ENCODE measurements at places on chromosomes 3 and 15.

DNA sequence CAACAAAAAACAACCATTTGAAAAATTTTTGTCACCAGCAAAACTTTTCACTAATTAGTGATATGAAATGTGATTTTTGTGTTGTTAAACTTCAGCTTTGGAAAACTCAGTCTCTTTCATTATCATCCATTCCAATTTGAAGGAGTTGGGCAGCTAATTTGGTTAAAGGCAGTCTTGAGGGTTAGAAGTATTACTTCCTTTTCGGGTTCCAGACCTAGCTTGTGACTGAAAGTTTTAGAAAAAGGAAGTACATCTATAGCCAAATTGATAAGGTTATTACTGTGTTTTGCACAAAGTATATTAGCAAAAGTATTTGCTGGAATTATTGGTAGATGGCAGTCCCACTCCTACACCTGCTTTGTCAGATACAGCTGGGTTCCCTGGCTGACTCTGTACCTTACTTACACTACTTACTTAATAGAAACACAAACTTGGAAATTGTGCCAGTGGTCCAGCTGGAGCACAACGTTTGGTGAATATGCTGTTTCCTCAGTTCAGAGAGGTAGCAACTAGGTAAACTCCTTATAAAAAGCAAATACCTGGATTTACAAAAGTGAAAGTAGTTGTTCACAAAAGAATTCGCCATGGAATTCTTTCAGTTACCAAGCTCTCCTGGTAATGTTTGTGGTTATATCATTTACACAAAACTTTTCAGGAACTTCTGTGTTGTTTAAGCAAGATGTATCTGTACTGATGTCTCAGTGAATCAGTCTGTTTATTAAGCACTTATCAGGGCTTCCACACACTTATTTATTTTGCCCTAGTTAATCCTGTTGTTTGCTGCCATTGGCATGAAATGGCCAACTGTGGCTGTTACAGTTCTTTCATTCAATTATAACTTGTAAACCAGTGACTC lies 31.6 kb downstream of the TIPARP start:
- no peak for DNase-seq

- DNase-seq, result no peak
Measured at GRCh38 chr3:8529738-8530525, 28.3 kb downstream of the LMCD1 start.

- DNase-seq, result no peak
Measured at GRCh38 chr15:73079565-73079964, 27.3 kb downstream of the NEO1 start.

DNA sequence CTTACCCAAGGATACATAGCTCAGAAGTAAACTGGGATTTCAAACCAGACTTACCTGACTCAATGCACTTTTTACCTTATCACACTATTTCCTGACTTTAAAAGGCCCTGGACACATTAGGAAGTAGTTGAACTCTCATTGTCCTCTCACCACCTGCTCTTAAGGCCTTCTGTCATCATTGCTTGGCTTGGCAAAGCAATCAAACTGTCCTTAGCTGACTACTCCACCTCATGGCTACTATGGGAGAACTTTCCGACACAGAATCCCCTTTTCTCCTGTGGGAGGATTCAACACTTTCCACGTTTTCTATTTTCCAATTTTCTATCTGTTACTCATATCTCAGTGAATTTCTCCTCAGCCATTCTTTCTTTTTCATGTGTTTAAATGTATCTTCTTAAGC lies 55.4 kb downstream of the ZNF148 start:
- DNase-seq, result no peak

DNA sequence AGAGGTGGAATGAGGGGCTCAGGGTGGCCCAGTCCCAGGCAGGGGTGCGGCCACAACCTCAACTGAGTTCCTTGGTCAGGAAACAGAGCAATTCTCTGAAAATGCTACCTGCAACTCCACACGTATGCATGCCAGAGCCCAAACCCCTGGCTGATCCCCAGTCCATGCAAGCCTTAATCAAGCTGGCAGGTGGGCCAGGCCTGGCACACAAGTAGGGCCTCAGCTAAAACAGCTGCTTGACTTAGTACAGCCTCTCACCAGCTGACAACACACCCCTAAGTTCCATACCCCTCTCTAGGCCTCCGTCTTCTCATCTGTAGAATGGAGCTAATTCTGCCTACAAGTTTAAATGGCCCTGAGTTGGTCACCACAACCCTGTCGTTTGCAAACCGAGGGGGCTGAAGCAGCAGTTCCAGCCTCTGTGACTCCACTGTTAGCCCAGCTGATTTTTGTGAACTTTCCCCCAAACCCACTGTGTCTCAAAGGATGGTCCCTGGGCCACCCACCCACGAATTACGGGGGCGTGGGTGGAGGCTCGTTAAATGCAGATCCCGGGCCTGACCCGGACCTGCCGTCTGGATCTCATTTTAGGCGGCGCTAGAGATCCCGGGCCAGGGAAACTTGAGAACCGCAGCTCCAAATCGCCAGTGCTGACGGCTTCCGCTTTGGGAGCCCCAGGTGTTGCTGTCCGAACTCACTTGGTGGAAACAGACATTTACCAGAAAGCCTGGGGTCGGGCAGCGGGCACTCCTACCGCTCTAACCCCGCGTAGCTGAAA lies 927 bp downstream of the CHDH start:
- DNase-seq, result peak; percentile 23

DNA sequence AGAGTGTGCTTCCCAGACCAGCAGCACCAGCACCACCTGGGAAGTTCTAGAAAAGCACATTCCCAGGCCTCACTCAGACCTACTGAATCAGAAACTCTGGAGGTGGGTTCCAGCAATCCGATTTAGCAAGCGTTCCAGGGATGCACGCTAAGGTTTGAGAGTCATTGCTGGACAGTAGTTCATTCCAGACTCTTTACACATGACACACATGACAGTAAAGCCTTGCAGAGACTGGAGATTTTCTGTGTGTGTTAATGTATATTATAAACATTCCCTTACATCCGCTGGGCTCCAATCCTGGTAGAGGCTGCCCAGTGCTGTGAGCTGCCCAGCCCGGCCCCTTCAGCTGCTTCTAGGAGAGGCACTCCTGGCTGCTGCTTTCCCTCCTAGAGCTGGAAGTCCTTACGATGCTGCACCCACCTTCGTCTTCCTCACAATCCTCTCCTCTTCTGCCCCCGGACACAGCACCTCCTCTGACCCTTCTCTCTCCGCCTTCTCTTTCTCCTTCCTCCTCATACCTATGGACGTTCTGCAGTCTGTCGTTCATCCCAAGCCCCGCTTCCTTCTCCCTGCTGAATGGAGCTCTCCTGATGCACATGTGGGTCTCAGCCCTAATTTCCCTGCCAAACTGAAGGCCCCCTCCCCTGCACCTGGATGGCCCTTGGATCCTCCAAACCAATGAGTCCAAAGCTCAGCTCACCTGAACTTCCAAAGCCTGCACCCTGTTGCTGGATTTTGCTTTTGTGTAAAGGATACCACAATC lies 44.4 kb downstream of the ITGA11 start:
- no peak for DNase-seq

GRCh38 chr15:42457445-42458442 lies 33.2 kb downstream of the ZNF106 start:
- DNase-seq, result peak; percentile 97

DNA sequence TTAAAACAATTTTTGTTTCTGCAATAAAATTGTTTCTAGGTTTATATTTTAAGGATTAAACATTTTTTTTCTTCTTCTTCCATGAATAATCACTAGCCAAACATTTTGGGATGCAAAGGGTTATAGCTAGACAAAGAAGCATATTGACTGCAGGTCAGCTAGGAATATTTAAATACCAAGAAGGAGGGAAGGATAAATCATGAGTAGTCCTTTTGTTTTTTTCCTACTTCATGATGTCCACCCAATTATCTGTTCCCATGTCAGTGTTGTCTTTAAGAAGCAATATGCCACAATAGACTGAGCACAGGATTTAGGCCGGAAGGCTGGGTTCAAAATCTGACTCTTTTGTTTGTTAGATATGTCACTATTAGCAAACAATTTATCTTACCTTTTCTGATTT lies 82.1 kb downstream of the VPS8 start:
- DNase-seq, result no peak

DNA sequence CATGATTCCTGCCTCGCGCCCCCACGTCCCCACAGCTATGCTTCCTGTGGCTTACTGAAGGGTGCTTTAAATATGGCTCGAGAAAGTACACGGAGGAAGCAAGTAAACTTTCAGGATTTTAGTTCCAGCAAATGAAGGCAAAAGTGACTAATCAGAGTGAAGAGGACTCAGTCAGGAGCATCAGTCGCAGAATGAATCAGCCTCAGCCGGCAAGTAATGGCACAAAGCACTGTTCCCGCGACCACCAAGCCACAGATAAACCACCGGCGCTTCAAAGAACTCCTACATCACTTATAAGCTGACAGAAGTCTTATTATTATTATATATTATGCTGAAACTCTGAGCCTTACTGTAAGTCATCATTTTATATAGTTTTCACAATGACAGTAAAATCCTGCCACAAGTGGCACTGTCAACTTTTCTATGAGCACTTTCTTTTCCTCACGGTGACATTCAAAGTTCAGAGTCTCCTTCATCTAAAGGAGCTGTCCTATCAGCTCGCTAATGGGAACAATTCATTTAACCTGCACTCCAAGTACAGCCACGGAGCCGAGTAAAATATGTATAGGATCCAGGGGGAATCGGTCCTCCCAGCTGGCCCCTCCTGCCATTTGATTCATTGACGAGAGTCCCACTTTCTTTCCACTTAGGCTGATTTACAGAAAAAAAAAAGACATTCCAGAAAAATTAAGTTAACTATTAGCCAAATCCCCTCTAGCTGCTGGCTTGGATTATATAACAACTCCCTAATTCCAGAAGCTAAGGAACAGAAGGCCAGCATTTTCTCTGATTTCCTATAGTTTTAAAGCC lies 217.0 kb upstream of the ICE2 start:
- peak; percentile 48 for DNase-seq

GRCh38 chr15:80619680-80620079 lies 75.4 kb upstream of the ABHD17C start:
- DNase-seq, result peak; percentile 38

DNA sequence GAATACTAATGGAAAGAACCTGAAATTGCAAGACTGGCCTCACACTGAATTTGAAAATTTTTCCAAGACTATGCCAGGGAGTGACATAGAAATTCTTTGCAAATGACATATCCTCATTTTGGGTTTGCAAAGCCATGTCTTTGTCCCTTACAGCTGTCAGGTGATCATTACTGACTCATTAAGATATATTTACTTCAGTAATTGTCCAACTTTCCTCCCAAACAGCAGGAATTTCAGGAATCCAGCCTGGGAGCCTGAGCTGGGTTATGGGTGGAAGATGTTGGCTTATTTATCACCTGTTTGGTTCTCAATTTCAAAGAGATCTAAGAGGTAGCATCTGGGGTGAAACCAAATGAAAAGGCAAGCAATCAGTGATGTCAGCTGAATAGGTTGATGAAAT lies 111.6 kb upstream of the ACP3 start:
- DNase-seq, result no peak

GRCh38 chr3:79326642-79327041 lies 441.2 kb downstream of the ROBO1 start:
- peak; percentile 51 for DNase-seq

GRCh38 chr15:97747342-97747741 lies 213.2 kb upstream of the ARRDC4 start:
- no peak for DNase-seq

- DNase-seq, result no peak
Measured at GRCh38 chr3:158548691-158549090, 22.3 kb upstream of the MLF1 start.

GRCh38 chr3:15384510-15385237 lies 42.7 kb downstream of the METTL6 start:
- peak; percentile 14 for DNase-seq

DNA sequence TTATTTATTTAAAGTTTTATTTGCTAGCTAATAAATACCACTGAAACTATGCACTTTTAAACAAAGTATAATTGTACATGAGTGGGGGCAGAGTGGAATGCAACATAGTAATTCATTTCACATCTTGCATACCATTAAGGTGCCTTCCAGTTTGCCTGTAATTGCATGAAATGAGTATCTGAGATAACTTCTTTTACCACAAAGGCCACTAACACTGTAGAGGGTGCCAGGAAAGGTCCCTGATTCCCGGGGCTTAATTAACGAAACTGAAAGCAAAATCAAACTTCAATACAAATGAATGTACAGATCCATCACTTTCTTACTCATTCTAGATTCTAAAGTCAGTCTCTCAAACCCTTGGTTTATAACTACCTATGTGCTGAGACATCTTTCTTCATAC lies 2.1 kb downstream of the CD47 start:
- peak; percentile 34 for DNase-seq

GRCh38 chr3:143170676-143171075 lies 51.1 kb downstream of the CHST2 start:
- peak; percentile 43 for DNase-seq

- DNase-seq, result peak; percentile 65
Measured at GRCh38 chr3:147431751-147432150, 22.6 kb downstream of the ZIC1 start.

DNA sequence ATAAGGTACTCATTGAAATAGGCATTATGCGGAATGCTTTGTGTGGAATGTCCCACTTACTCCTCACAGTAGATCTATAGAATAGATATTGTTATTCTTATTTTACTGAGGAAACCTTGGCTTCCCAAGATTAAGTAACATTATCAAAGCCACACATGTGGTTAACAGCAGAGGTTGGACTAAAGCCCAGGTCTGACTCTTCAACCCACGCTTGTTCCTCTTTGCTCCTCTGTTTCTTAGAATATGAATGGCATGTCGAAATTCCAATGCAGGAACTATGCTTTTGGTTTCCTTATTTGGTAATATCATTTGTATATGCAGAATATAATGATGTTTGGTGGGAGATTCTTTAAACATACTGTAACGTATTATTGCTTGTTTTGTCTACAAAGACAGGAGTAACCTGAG lies 818.8 kb upstream of the LMCD1 start:
- peak; percentile 99 for DNase-seq

DNA sequence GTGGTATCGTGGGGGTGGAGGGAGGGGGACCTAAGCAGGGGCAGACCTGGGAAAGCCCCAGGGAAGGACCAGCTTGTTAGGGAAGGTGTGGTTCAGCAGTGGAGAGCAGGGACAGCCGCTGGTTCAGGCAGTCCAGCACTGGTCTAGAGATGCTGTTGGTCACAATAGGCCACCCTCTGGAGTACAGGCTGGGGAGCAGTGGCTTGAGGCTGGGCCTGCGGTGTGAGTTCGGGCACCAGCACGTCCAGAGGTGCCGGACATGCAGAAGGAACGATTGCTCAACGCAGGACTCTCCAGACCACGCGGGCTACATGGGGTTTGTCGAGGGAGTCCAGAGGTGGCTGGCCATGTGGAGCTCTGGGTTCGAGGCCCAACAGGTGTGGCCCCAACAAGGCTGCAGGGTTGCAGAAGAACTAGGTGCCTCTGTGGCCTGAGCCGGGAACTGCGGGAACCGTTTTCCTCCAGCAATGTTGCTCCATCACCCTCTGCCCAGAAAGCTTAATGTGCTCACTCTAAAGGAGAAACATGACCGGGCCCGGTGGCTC lies 143.9 kb downstream of the APBA2 start:
- DNase-seq, result no peak

- DNase-seq, result peak; percentile 43
Measured at GRCh38 chr3:89364314-89364713, 256.9 kb downstream of the EPHA3 start.

DNA sequence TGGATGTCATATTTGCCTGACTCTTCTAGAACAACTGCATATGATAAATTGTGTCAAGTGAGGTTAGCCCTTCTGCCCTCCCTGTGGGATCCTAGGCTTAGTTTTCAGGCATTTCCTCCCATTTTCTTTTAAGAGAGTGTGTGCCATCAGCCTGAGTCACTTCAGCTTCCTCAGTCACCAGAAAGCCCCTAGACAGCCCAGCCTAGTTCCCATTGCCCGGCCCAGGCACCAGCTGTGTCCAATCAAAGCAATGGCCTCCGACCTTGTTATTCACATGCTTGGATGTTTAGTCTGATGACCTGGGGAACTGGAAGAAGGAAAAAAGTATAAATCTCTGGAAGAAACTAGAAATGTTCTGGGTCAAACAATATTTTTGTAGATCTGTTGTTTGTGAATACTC lies 221.9 kb upstream of the LRIG1 start:
- DNase-seq, result peak; percentile 75

Measured in fibroblast of upper back skin (primary cell).